Eye (tissue), 1 donor: ENCODE measurements at places on chromosomes 12 and 14.

DNA sequence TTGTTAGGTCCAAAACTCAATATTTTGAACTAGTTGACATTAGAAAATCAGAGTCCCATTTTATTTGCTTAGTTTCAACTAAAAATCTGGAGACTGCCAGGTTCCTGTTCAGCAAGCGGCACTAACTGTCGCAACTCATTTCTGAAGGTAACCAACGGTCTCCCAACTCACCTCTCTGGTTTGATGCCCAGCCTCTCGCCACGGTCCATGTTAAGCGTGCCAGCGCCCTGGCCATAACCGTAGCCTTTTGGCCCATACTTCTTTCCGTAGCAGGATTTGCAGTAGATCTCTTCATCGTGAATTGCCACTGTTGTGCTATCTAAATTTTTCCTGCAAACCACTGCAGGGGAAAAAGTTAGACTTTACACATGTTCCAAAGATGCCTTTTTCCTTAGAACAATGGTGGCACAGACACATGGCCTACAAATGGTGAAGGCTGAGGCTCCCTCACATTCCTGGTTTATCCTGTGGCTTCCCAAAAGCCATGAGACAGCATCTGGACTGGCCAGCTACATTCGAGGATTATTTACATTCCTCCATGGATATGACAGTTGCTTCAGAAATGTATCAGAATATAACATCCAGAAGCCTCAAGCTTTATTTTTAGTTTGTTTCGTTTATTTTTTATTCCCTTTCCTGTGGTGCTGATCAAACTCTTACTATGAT lies 15.7 kb downstream of the CSRP2 start:
- no peak for DNase-seq

GRCh38 chr12:108784270-108784669 lies 53.0 kb upstream of the CORO1C start:
- DNase-seq, result no peak

GRCh38 chr12:93402333-93403311 lies 24.9 kb downstream of the NUDT4 start:
- no peak for DNase-seq

DNA sequence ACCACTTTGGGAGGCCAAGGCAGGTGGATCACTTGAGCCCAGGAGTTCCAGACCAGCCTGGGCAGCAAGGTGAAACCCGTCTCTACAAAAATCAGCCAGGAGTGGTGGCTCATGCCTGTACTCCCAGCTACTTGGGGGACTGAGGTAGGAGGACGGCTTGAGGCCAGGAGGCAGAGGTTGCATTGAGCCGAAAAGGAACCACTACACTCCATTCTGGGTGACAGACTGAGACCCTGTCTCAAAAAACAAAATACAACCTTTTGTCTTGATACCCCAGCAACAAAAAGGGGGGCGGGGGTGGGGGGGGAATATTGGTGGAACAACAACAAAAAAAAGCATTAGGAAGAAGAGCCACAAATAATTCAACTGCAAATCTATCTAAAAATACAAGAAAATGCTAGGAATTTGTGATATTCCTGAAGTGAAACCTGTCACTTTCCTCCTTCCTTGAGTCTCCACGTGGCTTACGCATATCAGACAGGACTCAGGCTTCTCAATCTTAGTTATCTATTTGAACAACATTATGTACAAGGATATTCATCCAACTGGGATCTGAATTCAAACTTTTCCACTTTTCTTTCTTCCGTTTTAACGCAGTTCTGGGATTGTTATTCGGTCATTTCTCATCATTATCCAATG lies 1.3 kb downstream of the R3HDM2 start:
- peak; percentile 11 for DNase-seq

DNA sequence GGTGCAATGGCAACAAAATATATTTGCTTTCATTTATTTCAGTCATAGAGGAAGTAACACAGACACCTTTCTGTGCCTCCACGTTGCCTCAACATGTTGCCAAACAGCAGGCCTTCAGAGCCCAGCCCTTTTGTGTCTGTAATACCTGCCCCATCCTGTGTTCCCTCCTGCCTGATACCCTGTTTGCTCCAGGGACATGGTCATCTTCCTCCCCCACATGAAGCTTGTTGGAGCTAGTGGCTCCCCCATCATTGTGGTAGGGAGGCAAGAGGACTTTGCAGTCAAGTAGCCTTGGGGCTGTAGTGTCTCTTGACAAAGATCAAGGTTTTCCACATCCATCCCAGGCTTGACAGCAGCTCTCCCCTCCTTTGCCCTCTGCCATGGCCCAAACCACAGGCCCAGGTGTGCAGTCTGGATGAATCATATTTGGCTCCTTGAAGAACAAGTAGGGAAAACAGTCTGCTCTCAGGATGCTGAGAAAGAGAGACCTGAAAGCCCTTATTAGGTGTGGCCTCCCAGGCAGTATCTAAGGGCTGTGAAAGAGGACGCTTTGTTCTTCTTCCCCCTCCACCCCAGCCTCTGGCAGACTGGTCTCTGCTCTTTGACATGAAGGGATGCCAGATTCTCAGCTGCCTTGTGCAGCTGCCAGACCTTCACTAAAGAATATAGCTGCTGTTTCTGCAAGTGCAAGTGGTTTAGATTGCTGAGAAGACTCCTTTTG lies 329.0 kb downstream of the C12orf75 start:
- no peak for DNase-seq

DNA sequence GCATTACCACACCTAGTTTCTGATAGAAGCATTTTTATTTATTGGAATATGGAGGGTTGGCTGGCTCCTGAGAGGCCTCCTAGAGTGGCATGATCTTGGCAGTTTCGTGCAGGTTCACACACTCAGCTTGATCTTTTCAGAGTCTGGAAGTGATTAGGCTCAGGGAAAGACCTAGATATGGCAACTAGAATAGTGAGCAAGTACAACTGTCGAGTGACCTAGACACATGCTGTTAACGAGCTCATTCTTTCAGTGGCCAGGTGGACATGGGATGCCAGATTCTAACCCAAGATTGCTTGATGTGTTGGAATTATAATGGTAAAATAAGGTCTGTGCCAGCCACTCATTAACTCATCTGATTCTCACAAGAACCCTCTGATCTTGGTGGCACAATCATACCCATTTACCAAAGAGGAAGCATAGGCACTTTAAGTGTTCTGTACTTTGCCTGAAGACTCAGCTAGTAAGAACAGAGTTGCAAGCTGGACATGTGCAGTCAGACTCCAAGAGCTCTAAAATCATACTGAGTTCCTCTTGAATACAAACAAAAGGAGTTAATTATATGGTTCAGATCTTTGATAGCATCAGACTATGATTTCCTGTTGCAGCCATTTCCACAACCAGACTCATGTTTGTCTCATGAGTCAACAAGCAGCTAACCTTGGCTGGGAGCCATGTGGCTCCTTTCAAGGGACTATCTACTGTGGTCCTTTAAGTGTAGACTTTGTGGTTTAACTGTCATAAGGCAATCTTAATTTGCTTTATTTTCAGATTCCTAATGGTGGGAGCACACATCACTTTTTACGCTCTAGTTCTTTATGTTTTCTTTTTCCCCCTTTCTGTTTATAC lies 144.2 kb downstream of the PLEKHA5 start:
- peak; percentile 26 for DNase-seq

DNA sequence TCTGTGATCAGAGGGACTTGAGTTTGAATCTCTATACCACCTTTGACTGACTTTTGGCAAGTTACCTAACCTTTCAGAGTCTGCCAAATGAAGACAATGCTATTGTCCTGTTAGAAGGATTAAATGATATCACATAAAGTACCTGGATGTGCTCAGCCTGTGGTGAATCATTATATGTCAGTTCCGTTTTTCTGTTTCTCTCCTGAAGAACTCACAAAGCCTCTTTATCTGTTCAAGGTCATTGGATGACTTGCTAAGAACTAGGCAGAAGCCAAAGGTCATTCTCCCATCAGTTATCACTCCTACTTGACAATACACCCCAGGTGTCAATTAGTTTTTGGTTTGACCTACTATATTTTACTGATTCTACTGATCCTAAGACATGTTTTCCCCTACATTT lies 174.6 kb downstream of the CACNA1C start:
- no peak for DNase-seq

GRCh38 chr14:71486279-71486678 lies 445.9 kb upstream of the RGS6 start:
- DNase-seq, result peak; percentile 49

- no peak for DNase-seq
Observed at GRCh38 chr14:86739761-86740160, 1209.8 kb downstream of the FLRT2 start.

DNA sequence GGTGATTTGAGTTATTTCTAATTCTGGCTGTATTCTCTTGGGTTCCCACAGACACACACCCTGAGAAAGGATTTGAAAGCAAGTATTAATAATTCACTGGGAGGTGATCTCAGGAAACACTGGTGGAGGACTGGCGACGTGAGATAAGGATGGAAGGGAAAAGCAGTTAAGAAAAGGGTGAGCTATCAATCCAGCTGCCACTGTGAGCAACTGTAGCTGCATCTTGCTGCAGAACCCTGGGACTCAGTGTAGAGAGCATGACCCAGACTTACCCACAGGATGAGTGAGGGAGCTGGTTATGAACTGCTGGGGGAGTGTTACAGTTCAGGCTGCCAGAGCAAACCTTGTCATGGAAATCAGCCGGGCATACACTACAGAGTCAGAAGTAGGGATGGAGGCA lies 71.9 kb downstream of the RESF1 start:
- DNase-seq, result peak; percentile 72

DNA sequence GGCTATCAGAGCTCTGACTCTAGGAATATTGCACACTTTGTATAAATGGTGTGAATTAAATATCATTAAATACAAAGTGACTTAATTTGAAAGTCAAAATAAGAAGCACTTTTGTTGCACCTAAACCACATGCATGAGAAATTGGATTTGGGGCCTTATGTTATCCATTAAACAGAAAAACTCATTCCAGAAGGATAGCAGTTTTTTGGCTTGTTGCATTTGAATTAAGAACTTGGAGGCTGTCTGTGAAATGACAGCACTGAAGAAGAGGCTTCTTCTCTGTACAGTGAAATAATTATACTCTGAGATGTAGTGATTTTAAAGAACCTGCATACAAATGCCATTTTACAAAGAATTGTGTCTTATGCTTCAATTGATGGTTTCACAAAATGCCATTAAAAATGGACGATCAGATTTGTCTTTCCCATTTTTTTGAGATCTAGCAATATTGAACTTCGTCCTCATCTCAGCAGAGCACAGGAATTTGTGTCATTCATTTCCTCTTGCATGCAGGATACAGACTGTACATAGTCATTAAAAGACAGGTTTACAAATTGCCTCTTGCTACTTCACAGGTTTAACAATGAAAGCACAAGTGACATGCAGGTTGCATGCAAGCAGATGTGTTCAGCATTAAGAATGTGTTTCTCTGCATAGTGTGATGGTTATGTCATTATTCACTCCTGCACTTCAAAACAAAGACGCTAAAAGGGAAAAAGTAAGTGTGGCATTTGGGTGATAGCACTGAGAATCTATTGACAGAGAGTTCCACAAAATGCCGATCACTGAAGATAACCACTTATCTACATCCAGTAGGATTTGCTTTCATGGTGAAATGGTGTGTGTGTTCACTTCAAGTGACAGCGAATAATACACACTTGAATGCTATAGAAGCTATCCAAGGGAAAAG lies 35.9 kb upstream of the PYGL start:
- DNase-seq, result peak; percentile 60

DNA sequence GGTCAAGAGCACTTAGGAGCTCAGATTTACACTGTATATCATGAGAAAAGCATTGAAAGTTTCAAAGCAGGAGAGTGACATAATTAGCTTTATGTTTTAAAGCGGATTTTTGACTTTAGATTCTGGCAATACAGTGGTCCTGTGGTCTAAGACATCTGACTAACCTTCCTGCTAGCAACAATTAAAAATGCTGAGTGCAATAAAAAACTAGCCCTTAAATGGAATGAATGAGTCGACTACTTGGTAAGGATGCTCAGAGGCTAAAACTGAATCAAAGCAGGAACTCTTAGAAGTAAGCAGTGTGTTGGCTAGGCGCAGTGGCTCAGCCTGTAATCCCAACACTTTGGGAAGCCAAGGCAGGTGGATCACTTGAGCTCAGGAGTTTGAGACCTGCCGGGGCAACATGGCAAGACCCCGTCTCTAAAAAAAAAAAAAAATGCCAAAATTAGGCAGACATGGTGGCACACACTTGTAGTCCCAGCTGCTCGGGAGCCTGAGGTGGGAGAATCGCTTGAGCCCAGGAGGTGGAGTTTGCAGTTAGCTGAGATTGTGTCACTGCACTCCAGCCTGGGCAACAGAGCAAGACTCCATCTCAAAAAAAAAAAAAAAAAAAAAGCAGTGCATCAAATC lies 18.9 kb downstream of the BICD1 start:
- no peak for DNase-seq

DNA sequence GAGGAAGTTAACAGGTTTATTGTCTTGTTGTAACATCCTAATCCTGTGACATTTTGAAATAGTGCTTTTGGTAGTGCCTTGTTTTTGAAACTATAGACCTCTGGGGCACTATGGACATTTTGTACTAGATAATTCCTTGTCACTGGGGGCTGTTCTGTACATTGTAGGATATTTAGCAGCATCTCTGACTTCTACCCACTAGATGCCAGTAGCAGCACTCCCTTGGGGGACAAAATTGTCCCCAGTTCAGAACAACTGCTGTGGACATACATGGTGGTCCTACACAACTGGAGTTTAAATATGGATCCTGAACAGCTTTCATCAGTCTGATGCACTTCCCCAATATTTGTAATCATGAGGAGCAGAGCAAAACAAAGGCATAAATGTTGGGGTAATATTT lies 264.7 kb downstream of the RAD51B start:
- peak; percentile 25 for DNase-seq

- DNase-seq, result peak; percentile 55
Observed at GRCh38 chr12:63103494-63104131, 47.4 kb downstream of the AVPR1A start.

GRCh38 chr14:104443391-104444158 lies 136.0 kb upstream of the C14orf180 start:
- peak; percentile 67 for DNase-seq
